ENCODE measurements at places on chromosomes 12 and 14.

DNA sequence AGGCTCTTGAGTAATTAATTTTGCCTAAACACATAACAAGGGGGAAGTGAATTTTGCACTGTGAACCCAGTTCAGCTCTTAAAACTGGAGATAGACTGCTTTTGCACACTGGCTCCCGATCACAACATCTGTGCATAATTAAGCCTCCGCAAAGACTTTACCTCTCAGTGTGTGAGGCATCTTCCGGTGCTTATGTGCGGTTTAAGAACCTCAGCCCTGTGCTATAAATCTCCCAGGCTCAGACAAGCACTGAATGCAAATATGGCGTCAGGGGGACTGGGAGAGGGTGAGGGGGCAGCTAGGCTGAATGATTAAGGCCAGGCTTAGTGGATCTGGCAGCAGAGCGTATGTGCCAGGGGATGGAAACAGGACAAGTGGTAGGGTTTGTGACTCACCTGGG, 103.3 kb downstream of the ADCK1 start:
- no peak for DNase-seq

DNA sequence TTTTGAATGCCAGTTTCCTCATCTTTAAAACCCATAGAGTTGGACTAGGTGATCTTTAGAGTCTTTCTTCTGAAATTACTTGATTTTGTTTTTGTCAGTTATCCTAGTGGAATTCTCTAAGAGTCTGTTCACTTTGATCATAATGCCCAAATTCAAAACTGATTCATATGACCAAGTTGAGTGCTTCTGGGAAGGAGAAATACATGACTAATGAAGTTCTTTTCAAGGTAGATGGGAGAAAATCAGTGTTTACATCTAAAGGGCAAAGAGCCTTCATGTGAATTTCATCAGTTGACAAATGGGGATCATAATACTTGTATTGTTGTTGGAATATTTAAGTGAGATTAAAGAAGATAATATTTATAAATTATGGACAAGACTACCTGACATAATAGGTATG, 53.2 kb downstream of the ERC1 start:
- DNase-seq = no peak

- no peak for DNase-seq
These were observed 12.5 kb upstream of the ZFP36L1 start for GRCh38 chr14:68805414-68805813.

DNA sequence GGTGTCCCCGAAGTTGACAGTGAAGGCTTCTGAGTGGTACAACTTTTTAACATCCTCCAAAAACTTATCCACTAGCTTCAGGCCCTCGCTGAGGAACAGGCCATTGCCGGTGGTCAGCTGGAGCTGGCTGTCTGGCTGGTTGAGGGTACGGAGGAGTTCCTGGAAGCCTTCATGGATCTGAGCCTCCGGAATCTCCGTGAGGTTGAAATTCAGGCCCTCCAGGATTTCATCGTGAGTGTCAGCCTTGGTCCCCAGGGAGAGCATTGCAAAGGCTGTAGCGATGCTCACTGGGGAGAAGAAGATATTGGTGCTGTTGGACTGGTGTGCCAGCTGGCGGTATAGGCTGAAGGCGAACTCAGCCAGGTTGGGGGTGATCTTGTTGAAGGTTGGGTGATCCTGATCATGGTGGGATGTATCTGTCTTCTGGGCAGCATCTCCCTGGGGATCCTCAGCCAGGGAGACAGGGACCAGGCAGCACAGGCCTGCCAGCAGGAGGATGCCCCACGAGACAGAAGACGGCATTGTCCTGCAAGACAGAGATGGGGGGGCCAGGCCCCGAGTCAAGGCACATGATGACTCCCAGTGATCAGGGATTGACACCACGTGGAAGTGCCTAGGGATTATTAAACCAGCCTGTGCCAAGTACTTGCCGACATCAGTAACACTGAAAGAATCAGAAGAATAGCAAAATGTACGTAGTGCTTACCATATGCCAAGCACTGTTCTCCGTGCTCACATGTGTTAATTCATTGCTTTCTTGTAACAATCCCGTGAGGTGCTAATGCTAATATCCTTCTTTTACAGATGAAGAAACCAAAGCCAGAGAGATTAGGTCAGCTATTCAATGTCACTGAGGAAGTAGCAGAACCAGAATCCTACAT, 5.4 kb downstream of the SERPINA1 start:
- DNase-seq = no peak

DNA sequence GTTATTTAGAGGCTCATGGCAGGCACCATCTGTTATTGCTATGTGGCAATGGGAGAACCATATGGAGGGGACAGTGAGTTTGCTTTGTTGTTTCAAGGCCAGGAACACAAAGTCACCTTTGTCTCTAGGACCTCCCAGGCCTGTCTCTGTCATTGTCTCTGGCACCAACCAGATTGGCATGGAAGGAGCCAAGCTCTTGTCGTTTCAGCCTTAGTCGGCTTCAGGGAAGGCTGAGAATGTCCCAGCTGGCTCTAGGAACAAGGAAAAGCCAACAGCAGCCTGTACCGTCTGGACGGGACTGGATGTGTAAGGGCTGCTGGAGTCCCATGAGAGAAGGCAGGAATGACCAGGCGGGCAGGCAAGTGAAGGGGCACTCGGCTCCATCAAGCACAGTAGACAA, 29.2 kb downstream of the RPH3A start:
- no peak for DNase-seq

GRCh38 chr12:105507311-105508038, 177.0 kb downstream of the C12orf75 start:
- no peak for DNase-seq

GRCh38 chr14:43956741-43957140, 550.3 kb downstream of the FSCB start:
- DNase-seq = no peak

- DNase-seq = no peak
These were observed 18.7 kb downstream of the CABP1 start for GRCh38 chr12:120659151-120659525.

DNA sequence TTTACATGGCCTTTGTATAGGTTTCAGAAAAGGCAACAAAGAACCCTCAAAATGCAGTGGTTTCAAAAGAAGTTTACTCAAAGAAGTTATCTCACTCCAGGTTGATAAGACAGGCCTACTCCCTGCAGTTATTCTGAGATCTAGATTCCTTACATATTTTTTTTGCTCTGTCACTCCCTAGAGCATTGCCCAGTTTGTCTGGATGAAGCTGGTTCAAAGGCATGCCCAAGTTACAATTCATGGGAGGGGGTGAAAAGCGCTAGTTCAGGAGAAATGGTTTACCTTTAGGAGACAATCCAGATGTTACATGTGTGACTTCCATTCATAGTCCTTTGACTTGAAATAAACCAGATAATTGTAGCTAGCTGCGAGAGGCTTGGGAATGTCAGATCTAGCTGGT, 115.0 kb downstream of the TPH2 start:
- DNase-seq = no peak

- no peak for DNase-seq
These were observed 240.5 kb downstream of the ADGRD1 start for GRCh38 chr12:131194166-131194565.

- no peak for DNase-seq
These were observed 43.4 kb downstream of the PRIMA1 start for GRCh38 chr14:93744876-93745275.

GRCh38 chr14:29630566-29631160, 297.0 kb downstream of the PRKD1 start:
- DNase-seq = no peak
